IPS DF 6.9 (cell line): ENCODE measurements at places on chromosomes 13 and 19.

GRCh38 chr19:34428549-34429285 is 536 bp downstream of the UBA2 start:
- H3K4me1 ChIP-seq: no peaks in the 10 kb centered on the region
- peak overlapping the region; percentile 68 for H3K4me3 ChIP-seq
- no peak for DNase-seq
- H3K27me3 ChIP-seq: no peaks in the 10 kb centered on the region

DNA sequence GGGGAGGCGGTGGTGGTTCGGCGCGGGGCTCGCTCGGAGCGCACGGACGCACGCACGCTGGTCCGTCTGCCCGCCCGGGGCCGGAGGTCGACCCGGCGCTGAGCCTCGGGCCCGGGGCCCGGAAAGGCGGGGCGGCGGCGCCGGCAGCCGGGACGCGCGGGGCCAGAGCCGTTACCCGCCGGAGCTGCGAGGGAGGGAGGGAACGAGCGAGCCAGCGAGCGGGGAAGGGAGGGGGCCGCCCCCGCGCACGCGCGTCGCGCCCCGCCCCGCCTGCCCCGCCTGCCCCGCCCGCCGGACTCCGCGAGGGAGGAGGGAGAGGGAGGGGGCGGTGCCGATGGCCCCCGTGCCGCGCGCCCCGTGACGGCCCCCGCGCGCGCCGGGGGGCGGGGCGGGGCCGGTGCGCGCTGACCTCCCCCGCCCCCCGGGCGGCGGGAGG is 15.0 kb downstream of the CIC start:
- H3K4me3 ChIP-seq: peak overlapping the region; percentile 78; the same call in 1 of the 2 replicates
- H3K4me1 ChIP-seq: peaks cover 21% of the 10 kb centered on the region
- no peak for DNase-seq
- no peak overlapping the region for H3K27ac ChIP-seq
- H3K27me3 ChIP-seq: no peaks in the 10 kb centered on the region

DNA sequence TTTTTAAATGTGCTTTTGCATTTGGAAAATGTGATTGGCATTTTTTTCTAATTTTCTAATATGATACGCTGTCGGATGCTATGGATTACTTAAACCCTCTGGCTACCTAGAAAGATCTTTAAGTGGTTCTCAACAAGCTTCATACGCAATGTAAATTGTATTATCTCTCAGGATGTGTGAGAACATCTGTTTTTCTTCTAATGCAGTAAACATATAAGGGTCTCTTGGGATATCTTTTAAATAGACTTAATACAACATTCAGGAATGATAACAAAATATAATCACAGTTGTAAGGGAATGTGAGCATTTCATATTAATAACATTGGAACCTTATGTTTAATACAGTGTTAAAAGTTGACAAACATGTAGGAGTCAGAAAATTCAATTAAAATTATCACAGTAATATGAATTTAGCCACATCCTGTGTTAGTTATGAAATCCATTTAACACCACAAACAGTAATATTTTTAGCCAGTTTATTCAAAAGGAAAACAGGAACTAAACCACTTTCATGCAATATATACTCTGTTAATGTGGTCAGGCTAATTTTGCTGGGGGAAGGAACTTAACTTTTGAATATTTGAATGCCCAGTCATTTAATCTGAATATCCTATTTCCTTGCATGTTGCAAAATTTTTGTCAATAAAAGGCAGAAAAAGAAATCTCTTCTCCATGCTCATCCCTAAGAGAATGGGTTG is 15.0 kb upstream of the ALOX5AP start:
- H3K4me1 ChIP-seq: no peaks in the 10 kb centered on the region
- DNase-seq: no peak
- no peak overlapping the region for H3K4me3 ChIP-seq

GRCh38 chr13:48478391-48478790 is 54.5 kb downstream of the RCBTB2 start:
- no peak overlapping the region for H3K27ac ChIP-seq
- H3K36me3 ChIP-seq: no peaks in the 10 kb centered on the region
- no peaks in the 10 kb centered on the region for H3K27me3 ChIP-seq
- no peaks in the 10 kb centered on the region for H3K4me1 ChIP-seq

- H3K27ac ChIP-seq: no peak overlapping the region
- no peaks in the 10 kb centered on the region for H3K4me1 ChIP-seq
- H3K27me3 ChIP-seq: no peaks in the 10 kb centered on the region
- no peaks in the 10 kb centered on the region for H3K36me3 ChIP-seq
Measured at GRCh38 chr13:105395041-105395440, 1140.4 kb downstream of the EFNB2 start.

DNA sequence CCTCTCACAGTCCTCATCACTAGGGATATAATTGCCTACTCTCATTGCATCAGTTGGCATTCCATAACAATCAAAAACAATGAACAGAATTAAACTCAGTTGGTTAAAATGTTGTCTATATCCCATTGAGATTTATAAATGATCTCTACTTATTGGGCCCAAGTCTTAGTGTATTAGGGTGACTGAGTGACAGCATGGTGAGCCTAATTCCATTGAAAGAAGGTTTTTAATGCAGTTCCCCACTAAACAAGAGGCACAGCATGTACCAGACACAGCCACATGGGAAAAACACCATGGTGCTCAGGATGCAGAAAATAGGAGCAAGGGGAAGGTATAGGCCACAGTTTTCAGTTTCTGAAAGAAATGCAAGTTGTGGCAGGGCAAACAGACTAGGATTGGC is 208.4 kb downstream of the RFC3 start:
- H3K4me3 ChIP-seq: no peak overlapping the region
- H3K4me1 ChIP-seq: no peaks in the 10 kb centered on the region
- no peaks in the 10 kb centered on the region for H3K36me3 ChIP-seq
- no peaks in the 10 kb centered on the region for H3K27me3 ChIP-seq

GRCh38 chr19:21434516-21434915 is 37.6 kb downstream of the ZNF493 start:
- no peaks in the 10 kb centered on the region for H3K27me3 ChIP-seq
- no peaks in the 10 kb centered on the region for H3K36me3 ChIP-seq
- DNase-seq: no peak
- no peak overlapping the region for H3K27ac ChIP-seq
- no peaks in the 10 kb centered on the region for H3K4me1 ChIP-seq
